ENCODE measurements at places on chromosomes 1 and 21.
A peak's percentile ranks its signal among the peaks of the same experiment; 100 is the strongest.

DNA sequence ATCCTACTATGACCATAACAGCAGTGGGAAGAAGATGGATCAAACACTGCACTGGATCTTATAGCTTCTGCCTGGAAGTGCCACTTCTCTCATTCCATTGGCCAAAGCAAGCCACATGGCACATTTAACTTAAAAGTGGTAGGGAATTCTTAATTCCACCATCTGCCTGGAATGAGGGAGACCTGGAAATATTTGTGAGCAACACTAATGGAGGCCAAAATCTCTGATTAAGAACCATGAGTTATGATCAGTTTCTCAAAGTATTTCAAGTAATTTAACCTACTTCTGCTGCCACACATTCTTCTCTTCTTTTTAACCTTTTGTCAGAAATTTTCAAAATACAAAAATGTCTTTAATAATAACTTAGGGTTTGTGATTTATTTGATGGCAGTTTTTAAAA is 154.0 kb upstream of the C1orf87 start:
- no peak for DNase-seq

- DNase-seq, result no peak
Measured at GRCh38 chr1:29599071-29599470, 362.7 kb downstream of the PTPRU start.

DNA sequence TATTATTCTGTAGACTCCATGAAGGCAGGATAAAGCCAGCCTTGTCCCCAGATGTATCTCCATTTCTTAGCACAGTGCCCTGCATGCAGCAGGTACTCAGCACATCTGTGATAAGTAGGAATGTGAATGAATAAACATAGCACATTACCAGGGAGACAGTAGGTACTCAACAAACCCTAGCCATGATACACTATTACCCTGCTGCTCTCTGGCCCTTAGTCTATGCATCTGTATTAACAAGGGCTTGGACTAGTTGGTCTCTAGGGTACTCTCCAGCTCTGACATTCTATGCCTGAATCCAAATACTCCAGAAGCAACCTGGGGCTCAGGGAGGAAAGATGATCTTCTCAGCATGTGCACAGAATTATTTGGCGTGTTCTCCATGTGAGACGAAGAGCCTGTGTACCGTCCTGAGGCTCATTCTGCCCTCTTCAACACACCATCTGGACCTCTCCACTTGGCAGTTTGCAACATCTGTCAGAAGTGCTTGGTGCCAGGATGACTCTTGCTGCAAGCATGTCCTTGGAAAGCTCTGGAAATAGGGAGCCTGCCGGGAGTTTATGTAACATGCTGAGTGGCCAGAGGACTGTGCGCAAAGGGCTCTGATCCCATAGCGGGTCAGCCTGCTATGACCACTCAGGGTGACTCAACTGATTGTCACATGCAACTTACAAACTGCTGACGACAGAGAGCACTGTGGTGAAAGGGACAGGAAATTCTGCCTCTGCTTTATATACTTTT is 228.2 kb upstream of the USP24 start:
- DNase-seq, result no peak

DNA sequence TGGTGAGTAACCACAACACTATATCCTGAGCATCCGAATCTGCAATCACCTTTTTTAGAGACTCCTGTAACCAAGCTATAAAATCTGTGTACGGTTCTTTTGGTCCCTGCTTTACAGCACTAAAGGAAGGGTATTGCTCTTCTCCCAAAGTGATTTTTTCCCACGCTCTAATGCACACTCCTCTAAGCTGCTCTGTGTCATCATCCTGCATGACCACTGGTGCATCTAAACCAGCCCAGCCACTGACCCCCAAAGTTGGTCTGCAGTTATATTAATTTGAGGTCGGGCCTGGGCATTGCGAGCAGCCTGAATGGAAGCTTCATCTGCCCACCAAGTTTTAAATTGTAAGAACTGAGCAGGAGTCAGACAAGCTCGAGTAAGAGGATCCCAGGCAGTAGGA is 480.0 kb downstream of the PTPRU start:
- no peak for DNase-seq

DNA sequence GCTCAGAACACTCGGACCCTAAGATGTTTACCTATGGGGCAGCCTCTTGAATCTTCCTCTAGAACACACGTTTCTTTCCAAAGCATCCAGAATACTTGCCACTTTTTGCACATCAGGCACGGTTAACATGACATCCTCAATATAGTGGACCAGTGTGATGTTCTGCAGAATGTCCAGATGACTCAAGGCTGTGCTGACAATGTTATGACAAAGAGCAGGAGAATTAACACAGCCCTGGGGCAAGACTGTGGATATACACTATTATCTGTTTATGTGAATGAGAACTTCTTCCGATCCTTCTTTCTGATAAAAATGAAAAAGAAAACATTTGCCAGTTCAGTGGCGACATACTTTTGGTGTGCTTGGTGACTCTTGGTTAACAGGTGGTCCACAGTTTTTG is 154.3 kb downstream of the PDE4B start:
- no peak for DNase-seq

- no peak for DNase-seq
Measured at GRCh38 chr1:113536182-113536780, 146.0 kb downstream of the MAGI3 start.

- DNase-seq, result no peak
Measured at GRCh38 chr1:5990913-5991312, 1.3 kb downstream of the NPHP4 start.

DNA sequence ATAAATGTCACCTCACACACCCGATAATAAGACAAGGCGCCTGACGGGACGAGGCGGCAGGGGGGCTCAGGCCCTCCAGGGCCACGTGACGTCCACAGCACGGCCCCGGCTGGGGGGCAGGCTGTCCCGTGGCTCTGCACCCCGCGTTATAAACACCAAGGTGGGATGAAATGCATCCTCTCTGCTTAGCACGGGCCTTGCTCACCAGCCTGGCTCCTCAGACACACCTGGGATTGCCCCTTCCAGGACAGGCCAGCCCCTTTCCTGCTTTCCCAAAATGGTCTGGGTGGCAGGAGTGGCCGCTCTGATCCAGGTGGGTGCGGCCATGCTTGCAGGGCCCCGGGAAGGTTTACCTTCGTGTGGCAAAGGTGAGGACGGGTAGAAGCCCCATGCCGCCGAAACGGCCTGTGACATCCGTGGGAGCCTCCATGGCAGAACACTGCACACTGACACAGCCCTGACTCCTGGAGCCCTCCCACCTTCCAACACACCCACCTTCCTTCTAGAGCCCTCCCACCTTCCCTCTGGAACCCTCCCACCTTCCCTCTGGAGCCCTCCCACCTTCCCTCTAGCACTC is 35.9 kb downstream of the SLC19A1 start:
- DNase-seq, result no peak

GRCh38 chr1:46130606-46131005 is 1.8 kb downstream of the PIK3R3 start:
- no peak for DNase-seq

DNA sequence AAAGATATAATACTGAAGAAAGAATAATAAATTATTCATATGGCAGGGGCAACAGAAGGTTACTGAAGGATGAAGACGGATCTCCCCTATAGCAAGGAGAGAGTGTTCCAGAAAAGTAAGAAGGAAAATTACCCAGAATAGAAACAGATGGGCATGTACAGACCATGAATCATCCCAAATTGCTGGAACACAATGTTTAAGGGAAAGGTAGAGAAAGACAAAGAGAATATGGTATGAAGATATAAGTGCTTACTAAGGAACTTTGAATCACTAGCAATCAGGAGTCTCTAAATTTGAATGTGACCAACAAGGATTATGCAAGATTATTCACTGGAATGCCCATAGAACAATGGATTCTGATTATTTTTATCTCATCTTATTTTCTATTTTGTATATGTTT is 375.4 kb downstream of the COL11A1 start:
- DNase-seq, result no peak

GRCh38 chr1:110647254-110647891 is 27.4 kb downstream of the KCNA3 start:
- DNase-seq, result no peak

- DNase-seq, result no peak
Measured at GRCh38 chr21:38165466-38166172, 91.2 kb upstream of the KCNJ15 start.

DNA sequence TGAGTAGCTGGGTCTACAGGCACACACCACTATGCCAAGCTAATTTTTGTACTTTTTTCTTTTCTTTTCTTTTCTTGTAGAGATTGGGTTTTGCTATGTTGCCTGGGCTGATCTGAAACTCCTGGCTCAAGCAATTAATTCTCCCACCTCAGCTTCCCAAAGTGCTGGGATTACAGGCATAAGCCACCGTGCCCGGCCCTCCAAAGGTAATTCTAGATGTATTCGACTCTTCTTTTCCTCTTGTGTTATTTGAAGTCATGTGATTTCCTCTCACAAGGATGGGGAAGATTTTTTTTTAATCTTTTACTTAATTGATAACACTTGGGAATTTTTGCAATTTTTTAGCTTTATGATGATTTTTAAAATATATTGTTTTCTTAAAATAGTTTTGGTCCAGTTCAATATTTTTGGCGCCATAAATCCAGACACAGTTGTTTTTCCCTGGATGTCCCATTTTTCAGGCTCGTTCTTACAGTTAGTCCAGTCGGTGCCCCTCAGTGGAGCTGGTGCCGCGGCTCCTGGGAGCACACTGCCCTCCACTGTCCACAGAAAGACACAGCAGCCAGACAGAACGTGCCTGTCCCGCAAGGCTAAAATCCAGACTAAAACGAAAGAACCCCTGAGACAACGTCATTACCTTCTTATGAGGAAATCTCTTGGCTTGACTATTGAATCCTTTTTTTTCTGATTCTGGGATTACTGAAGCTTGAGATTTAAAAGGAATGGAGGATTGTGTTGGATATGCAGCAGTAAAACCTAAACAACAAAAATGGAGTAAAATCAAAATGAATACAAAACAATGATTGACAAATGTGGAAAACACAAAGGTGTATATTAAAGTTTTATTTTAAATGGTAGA is 22.4 kb downstream of the STPG1 start:
- peak; percentile 48 for DNase-seq
